ENCODE measurements at places on chromosomes 2 and 18.

GRCh38 chr2:20448246-20448976 lies 1.5 kb downstream of the RHOB start:
- no peak for DNase-seq

GRCh38 chr2:164456619-164457018 lies 164.7 kb downstream of the GRB14 start:
- DNase-seq, result no peak

- DNase-seq, result no peak
Observed at GRCh38 chr2:191432121-191432520, 186.9 kb downstream of the MYO1B start.

GRCh38 chr2:231053846-231054245 lies 2.8 kb upstream of the PSMD1 start:
- no peak for DNase-seq

GRCh38 chr18:50742952-50743351 lies 76.9 kb downstream of the MRO start:
- no peak for DNase-seq

DNA sequence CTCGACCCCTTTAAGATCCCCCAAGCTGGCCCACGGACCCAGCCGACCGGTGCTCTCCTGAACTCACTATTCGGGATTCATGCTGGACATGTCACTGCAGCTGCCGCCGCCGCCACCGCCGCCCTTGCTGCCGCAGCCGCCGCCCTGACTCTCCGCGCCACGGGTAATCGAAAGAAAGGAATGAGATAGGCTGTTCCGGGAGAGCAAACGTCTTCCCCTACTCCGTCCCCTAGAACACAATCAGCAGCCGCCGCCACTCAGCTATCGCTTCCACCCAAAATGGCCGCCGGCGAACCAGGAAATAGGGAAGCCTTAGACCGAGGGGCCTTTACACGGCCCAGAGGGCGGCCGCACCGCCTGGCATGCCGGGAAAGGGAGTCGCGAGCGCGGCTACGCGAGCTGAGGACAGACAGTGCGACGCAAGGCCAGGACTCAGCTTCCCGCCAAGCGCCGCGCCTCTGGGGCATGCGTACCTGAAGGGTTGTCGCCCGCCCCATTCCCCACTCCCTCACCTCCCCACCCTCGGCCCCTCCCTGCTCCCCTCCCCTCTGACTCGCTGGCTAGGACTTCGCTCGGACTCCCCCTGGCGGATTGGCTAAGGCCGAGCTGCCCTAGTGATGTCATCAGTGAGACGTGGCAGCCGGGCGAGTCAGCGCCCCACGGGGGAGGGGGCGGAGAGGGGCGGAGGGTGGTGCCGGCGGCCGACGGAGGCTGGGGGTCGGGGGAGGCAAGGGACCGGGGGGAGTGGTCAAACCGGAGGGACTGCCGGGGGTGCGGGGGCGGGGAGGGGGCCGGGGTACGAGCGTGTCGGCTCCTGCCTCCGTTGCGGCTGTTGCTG lies at the start of gene RAB1A:
Gene RAB1A, minus strand, starts transcription at position 281 of the 838 bp plus-strand sequence. Its CDS starts 191 bp downstream, at position 90.
- DNase-seq, result peak; percentile 99

GRCh38 chr2:165147186-165148045 lies 56.4 kb downstream of the SCN3A start:
- DNase-seq, result no peak

GRCh38 chr18:77008576-77009315 lies 123.8 kb downstream of the MBP start:
- no peak for DNase-seq

GRCh38 chr2:187215532-187216240 lies 232.4 kb downstream of the CALCRL start:
- no peak for DNase-seq

GRCh38 chr2:72630767-72631166 lies 195.1 kb downstream of the EXOC6B start:
- DNase-seq, result no peak

DNA sequence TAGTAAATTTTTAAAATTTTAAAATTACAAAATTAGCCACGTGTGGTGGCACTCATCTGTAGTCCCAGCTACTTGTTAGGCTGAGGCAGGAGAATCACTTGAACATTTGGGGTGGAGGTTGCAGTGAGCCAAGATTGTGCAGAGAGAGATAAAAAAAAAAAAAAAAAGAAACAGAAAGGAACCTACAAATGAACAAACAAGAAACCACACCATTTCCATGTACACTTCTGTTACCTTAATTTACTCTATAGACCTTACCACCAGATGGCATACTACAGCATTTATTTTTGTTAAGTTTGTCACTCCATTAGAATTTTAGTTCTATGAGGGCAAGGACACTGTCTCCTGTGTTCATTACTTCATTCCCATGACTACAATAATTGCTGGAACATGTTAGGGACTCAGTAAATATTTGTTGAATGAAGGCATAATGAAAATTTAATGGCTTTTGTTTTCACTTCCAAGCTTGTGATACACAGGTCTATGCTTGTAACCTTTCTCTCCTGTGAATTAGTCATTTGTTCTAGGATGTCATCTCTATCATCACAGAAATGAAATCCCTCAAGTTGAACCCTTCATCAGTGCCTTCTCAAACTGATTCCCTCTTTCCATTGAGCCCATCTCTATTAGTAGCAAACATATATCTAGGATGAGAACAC lies 76.0 kb downstream of the ARHGAP15 start:
- peak; percentile 70 for DNase-seq

DNA sequence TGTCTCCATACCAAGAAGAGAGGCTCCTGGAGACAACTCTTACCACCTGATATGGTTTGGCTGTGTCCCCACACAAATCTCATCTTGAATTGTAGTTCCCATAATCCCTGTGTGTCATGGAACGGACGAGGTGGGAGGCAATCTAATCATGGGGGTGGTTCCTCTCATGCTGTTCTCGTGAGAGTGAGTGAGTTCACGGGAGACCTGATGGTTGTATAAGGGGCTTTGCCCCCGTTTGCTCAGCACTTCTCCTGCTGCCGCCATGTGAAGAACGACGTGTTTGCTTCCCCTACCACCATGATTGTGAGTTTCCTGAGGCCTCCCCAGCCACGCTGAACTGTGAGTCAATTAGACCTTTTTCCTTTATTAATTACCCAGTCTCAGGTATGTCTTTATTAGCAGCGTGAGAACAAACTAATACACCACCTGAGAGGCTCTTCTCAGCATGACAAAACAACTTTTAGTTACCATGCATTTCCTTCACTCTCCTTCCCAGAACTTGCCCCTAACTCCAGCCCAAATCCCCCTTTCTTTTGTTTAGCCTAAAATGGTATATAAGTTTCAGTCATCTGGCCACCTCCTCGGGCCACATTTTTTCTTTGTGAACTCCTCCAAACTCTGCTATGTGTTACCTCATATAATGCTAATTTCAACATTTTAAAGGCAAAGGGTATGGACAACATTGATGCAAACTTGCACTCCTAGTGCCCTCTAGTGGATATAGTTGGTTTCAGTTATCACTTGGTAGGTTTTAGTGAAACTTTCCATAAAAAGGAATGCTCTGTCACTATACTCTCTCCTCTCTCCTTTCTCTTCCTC lies 58.6 kb upstream of the SLC25A52 start:
- peak; percentile 64 for DNase-seq

DNA sequence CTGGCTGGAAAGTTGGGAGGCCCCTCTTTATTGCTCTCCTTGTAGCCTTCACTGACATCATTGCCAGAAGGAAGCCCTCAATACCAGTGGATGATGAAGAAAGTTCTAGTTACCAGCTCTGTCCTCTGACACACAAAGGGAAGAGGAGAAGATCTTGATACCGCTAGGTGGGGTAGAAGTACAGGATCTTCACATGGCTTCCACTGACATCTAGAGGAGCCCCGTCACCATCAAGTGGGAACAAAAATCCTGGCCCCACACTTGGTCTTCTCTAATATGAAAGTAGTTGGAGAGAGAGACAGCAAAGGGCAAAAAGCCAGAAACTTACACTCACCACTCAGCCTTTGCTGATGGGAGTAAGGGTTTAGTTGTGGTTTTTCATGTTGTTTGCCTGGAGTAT lies 12.4 kb downstream of the XIRP2 start:
- DNase-seq, result no peak

GRCh38 chr2:75539955-75540716 lies 20.6 kb downstream of the EVA1A start:
- no peak for DNase-seq

DNA sequence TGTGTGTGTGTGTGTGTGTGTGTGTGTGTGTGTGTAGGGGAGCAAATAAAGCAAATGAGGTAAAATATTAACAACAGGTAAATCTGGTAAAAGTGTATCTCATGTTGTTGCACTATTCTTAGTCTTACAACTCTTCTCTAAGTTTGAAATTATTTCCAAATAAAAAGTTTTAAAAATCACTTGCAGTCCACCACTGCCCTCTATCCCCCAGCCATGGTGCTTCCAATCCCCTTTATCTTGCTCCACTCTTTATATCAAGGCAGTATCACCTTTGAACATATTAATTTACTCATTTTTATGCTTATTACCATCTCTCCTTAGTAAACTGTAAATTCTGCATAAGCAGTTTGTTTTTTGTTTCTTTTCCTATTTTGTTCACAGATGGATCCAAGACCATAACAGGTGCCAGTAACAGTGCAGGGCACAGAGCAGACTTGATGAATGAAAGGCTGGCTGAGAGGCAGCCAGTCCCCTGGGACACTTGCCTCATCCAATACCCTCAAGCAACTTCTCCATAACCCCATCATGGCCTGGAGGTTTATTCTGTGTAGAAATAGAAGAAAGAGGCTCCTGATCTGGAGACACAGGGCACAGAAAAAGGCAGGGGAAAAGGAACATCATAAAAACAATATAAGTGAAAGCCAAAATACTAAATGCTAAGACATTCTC lies 67.6 kb downstream of the LDAH start:
- no peak for DNase-seq

GRCh38 chr2:227147023-227147422 lies 17.0 kb downstream of the COL4A4 start:
- DNase-seq, result no peak

DNA sequence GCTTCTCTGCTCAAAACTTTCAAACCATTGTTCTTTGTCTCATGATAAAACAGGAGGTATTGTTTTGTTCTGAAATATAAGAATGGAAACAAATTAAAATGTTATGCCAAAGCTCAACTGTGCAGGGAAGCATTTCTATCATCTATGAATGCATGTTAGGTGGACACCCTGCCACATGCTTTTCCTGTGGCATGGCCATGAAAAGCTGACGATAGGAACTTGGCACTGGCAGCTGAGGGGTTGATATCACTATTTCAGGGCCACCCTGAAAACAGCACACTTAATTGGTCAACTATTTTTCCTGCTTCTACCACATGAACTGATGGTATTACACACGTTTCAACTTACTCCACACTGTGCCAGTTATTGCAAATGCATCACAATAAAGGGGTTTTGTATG lies 157.3 kb downstream of the MREG start:
- no peak for DNase-seq

- no peak for DNase-seq
Observed at GRCh38 chr2:117058366-117058765, 756.1 kb upstream of the DDX18 start.

DNA sequence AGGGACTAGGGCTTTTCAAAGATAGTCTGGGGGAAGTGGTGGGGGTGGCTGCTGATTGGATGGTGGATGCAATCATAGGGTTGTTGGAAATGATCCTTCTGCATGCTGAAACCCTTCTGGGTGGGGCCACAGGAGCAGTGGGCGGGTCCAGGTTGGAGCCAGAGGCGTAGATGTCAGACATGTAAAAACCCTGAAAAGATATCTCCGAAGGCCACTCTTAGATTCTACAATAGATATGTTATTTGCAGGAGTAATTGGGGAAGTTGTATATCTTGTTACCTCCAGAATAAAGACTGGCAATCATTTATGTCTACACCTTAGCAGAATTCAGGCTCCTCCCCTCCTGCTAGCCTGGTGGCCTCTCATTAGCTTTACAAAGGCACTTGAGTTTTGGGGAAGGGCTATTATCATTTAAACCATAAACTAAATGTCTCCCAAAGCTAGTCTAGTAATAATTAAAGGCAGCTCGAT lies 8.2 kb upstream of the FAM98A start:
- peak; percentile 23 for DNase-seq

GRCh38 chr2:127932199-127932876 lies 46.6 kb upstream of the AMMECR1L start:
- DNase-seq, result no peak

GRCh38 chr2:234671231-234671630 lies 174.3 kb upstream of the ARL4C start:
- DNase-seq, result no peak

DNA sequence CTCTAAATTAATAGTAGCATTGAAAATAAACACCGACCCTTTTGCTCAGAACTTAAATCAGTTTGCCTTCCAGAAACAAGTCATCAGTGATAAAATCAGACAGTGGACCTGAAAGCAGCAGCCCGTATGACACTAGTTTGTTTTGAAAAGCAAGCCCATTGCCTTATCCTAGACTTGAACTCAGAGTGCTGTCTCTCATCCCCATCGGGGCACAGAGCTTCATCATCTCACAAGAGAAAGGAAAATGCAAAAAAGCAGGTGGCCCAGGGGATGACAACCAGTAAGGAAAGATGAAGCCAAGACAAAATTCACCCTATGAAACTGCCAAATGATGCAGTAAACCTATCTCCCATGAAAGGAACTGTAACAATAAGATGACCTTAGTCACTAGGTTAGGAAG lies 71.2 kb downstream of the CERKL start:
- DNase-seq, result no peak

GRCh38 chr18:59631583-59632181 lies 65.5 kb downstream of the CCBE1 start:
- DNase-seq, result no peak

DNA sequence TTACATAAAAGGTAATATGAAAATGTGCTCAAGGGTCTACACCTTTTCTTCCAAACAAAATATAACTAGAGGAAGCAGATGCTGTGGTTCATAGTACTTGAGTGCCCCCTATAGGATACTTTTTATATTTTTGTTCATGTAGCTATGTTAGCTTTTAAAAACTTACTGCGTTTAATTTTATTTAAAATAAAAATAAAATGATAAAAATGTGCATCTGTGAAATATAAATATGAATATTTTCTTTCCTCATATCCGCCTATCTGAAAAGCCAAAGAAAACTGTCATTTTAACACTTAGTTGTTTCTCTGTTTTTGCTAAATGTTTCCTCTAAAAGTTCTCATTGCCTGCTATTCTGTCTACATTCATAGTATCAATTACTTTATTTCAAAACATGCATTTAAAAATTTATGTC lies 9.6 kb upstream of the LRP1B start:
- DNase-seq, result no peak

DNA sequence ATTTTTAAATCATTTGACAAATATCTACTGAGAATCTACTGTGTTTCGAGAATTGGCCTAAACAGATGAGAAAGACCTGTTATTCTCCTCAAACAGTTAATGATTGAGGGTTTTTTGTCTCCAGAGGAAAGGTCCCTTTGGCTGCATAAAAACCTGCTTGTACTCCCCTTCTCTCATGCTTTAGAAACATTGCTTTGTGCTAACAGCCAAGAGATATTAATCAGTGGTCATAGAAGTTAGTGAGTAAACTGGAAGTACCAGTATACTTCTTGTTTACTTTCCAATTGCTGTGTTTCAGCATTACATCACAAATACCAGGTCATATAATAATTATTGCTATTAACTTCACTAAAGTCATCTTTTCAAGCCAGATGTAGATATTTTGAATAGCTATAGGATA lies 34.1 kb downstream of the ITGB6 start:
- DNase-seq, result no peak

- no peak for DNase-seq
Observed at GRCh38 chr2:191038741-191039140, 24.8 kb upstream of the STAT1 start.

Data from activated CD4-positive, alpha-beta T cell treated with anti-CD3 and anti-CD28 coated beads, Interleukin-2, amount 10 ng/mL, durations not matched to agents 24 days and 14 days (primary cell).